SK-N-DZ (cell line): ENCODE measurements at places on chromosomes 3 and 15.

GRCh38 chr3:18111796-18112232, 313.3 kb downstream of the SATB1 start:
- peak; percentile 80 for DNase-seq

DNA sequence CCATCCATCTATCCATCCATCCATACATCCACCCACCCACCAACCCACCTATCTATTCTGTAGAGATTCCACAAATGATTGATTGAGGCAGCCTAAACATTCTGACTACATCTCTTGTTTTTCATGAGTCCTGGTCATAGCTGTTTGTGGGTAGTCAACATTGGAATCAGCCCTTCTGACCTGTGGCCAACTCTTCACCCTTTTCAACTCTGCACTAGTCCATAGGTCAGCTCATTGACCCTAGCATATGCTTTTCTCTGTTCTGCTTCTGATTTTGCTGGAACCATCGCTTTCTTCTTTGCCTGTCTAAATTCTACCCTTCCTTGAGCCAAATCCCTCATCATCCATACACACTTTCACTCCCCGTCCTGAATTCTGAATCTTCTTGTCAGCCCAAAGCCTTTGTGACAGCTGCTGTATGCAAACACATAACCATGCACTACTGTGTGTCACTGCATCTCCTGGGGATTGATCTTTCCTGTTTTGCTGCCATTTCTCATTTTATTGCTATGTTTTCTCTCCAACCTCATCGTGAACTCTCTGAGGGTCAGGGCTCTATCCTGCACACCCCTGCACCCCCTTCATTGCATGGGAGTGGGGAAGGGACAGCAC, 16.8 kb upstream of the KCTD6 start:
- DNase-seq = no peak

GRCh38 chr3:60847791-60848190, 403.5 kb downstream of the FHIT start:
- DNase-seq = no peak

- no peak for DNase-seq
Observed at GRCh38 chr3:181329024-181329423, 339.5 kb upstream of the DNAJC19 start.

GRCh38 chr15:42804739-42805138, 67.8 kb upstream of the CDAN1 start:
- no peak for DNase-seq

DNA sequence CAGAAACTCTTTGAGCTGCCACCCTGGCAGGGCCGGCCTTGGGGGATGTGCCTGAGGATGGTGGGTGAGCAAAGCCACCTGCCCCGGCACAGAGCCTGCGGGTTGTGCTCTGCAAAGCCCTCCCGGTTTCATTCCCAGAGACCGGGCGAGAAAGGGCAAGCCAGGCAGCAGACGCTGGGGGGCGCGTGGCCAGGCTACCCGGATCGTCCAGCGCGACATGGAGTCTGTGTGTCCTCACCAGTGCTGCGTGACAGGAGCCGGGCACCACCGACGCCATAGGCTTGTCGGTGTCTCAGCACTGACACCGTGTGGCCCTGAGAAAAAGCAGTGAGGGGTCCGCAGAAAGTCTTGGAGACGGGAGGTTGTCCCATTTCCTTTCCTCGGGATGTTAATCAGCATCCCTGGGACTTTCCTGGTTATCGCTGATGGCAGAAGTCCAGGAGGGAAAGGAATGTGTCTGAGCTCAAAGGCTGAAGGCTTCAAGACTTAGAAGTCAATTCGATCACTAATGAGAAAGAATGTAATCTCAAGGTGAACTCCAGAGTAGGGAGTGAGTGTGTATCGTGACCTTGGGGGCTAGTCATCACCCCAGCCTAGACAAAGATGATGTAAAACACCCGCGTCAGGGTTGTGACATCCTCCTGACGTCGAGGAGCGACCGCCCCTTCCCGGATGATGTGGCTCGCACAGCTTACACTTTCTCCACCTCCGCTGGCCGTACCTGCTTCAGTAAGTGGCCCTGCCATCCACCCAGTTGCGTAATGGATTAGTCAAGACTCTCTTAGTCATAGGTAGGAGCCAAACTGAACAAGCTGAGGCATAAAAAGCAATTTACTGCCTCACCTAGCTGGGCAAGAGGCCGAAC, 36.3 kb upstream of the PLA2G4E start:
- peak; percentile 88 for DNase-seq

- DNase-seq = peak; percentile 23
Observed at GRCh38 chr3:126180477-126181397, at the start of gene ALDH1L1. Gene ALDH1L1, minus strand, starts transcription at chr3:126180586. Its CDS starts 19,607 bp downstream, at chr3:126160979.

GRCh38 chr3:177201700-177202397, 4.6 kb upstream of the TBL1XR1 start:
- DNase-seq = no peak

- no peak for DNase-seq
Observed at GRCh38 chr3:116413319-116413718, 32.0 kb downstream of the LSAMP start.

- no peak for DNase-seq
Observed at GRCh38 chr3:160697637-160698380, 20.8 kb downstream of the ARL14 start.

DNA sequence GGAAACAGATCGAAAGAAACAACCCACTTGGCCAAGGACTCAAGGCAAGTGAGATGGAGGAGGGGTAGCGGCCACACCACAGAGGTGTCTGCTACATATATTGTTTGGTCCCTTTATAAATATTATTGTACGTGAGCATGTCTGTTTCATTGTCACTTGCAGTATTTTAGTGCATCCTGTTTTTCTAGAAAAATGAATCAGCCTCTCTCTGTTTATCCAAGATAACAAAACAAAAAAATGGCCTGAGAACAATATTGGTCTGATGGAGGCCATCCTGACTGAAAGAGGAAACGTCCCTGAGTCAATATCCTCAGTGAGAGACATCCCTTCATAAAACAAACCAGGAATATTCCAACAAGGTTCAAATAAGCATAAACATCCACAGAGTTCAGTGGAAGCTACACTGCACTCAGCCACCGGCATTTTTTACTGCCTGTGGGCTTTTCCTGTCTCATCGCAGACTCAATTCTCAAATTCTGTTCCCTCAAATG, 42.0 kb downstream of the WWTR1 start:
- DNase-seq = no peak
